ENCODE measurements at places on chromosomes 2 and 18.

DNA sequence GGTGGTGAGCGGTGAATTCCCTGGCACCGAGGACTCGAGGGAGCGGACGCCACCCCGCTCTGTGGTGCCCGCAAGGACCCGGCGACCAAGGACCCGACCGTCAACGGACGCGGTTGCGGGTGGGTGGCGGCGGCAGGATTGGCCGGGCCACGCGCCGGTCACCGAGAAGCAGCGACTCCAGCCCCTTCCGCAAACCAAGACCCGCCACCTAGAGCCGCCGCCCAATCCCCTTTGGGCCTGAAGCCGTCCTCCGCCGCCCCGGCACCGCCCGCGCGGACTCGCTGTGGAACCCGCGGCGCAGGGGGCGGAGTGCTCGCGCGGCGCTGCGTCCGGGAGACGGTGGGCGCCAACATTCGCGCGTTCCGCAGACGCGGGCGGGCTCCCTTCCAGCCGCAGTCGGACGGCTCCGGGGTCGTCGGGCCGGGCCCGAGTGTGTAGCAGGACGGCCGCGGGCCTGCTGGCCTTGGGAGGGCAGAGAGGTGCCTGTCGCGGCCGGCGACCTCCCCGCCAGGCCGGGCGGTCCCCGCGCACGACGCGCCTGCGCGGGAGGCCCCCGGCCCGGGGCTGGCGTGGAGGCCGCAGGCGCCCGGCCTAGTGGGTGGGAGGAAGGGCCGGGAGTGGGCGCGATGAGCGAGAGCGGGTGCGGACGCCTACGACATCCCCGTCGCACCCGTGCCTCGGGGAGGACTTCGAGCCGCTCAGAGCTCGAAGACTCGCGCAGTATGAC lies at the start of the genes FAM228B and PFN4:
Gene FAM228B (plus strand): TSS at position 275 of the 727 bp plus-strand sequence. CDS start 893 bp downstream, outside the sequence.
Gene PFN4 (minus strand): TSS at position 140 of the 727 bp plus-strand sequence. CDS start 799 bp downstream, outside the sequence.
- peak; percentile 77 for DNase-seq

GRCh38 chr18:39421276-39421675 lies 1855.7 kb upstream of the CELF4 start:
- no peak for DNase-seq

GRCh38 chr2:46284260-46284659 lies 12.9 kb upstream of the EPAS1 start:
- DNase-seq = no peak

- peak; percentile 16 for DNase-seq
These were observed 158.3 kb downstream of the ANTXR1 start for GRCh38 chr2:69171116-69171896.

DNA sequence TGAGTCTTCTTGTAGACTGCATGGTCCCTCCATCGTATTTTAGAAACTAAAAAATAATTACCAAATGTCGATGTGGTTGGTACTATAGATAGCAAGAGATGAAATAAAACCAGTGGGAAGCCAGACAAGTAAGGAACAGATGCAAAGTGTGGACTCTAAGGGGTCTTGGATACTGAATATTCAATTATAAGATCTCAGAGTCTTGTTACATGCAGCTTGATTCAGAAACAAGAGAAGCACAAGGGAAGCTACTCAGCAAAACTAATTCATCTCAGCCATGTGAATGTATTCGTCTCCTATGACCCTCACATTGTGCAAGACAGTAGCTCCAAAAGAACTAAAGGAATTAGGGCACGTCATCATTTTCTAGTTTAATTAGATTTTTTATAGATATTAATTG lies 80.9 kb downstream of the CDH20 start:
- no peak for DNase-seq

DNA sequence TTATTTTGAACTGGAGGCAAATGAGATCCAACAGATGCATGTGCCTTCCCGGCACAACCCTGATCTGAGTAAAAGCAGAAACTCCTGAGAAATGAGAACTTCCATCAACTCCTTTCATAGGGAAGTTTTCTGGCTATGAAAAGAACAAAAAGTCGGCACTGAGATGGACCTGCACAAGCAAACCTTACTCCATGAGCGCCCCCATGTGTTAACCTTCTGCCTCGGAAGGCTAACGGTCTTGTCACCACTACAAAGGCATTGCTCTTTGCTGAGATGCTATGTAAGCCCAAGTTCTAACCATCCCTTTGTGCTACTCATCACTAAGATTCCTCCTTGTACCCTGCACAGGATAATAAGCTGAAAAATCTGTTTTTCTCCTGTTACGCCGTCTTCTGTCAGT lies 57.3 kb upstream of the SULT1C3 start:
- DNase-seq = peak; percentile 57

- DNase-seq = no peak
These were observed 459.4 kb upstream of the MC4R start for GRCh38 chr18:60831971-60832370.

DNA sequence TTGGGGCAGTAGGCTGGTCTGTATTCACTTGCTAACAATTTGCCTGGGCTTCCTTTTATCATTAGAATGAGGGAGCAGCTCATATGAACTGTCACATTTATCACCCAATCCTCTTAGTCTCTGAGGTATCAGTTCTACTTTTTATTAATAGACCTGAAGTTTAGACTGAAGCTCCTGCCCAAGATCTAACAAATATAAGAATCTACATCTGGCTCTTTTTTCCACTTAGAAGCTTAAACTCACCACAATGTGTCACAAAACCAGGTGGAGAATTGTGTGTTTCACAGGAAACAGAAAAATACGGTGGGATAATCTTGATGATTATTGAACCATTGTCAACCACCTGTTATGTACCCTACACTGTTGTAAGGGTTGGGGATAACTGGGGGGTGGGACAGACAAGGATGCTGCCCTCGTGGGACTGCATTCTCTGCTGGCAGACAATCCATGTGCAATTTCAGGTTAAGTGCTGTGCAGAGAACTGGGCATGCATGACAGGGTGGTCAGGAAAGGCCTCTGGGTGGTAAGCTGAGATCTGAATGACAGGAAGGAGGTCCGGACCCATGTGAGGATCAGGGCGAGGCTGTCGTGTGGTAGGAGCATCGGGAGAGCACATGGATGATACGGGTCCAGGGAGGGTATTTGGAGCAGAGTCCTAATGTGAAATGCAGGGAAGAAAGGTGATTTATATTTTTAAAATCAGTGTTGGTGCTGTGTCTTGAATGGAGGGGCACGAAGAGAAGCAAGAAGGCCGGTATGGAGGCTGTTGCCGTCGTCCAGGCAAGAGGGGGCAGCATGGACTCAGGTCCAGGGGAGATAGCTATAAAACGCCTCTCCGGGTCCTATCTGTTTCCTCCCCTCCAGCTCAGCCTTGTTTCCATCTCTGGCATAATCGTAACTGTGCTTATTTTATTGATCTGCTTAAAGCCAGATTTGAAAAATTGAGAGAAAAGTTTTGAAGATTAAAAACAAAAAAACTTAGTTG lies 17.6 kb downstream of the MYL12B start:
- no peak for DNase-seq

- no peak for DNase-seq
These were observed 404.6 kb upstream of the CWC22 start for GRCh38 chr2:180411661-180412060.

- DNase-seq = no peak
These were observed 2.4 kb downstream of the FNDC4 start for GRCh38 chr2:27492557-27492956.

GRCh38 chr18:22368021-22368420 lies 49.7 kb downstream of the CTAGE1 start:
- DNase-seq = peak; percentile 38

GRCh38 chr2:39836638-39837037 lies 57.6 kb upstream of the THUMPD2 start:
- DNase-seq = no peak

DNA sequence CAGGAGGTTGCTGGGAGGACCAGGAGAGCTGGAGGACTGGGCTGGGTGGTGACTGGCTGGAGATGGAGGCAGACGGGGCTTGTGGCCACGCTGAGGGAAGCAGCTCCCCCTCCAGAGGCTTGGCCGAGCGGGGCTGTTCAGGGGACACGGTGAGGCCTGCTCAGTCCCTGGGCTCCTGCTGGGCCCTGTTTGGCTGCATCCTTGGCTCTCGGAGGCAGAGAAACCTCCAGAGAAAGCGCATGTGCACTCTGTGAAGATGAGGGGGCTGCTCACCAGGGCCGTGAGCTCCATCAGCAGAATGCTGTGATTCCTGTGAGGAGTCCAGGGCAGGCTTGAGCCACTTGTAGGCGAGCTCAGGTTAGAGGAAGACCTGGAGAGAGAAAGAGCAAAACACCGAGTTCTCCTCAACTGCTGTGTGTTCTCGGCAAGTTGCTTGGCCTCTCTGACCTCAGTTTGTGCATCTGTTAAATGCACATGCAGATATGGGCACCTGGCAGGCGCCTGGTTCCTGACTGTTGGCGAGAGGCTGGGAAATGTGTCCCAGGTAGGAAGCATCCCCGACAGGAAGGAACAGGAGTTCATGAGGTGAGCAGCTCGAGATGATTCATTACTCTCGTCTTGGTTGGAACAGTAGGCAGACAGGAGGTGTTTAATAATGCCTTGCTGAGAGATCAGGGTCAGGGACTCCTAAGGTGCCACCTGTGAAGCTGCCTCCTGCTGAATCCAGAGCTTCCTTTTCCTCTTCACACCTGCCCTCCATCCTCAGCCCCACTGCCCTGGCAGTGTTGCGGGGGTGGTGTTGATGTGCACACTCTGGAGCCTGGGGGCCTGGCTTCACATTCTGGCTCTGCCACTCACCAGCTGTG lies 941 bp downstream of the ZAP70 start:
- DNase-seq = peak; percentile 62

- peak; percentile 59 for DNase-seq
These were observed 593.3 kb upstream of the FANCL start for GRCh38 chr2:58834404-58834803.

GRCh38 chr2:96243843-96244242 lies 22.0 kb downstream of the TMEM127 start:
- no peak for DNase-seq

GRCh38 chr18:5159080-5159479 lies 38.0 kb downstream of the AKAIN1 start:
- DNase-seq = no peak

GRCh38 chr2:224646242-224646846 lies 61.2 kb upstream of the CUL3 start:
- DNase-seq = no peak

GRCh38 chr2:3079466-3079865 lies 298.2 kb downstream of the EIPR1 start:
- no peak for DNase-seq

- peak; percentile 10 for DNase-seq
These were observed 1352.9 kb upstream of the CHAC2 start for GRCh38 chr2:52414561-52415295.

DNA sequence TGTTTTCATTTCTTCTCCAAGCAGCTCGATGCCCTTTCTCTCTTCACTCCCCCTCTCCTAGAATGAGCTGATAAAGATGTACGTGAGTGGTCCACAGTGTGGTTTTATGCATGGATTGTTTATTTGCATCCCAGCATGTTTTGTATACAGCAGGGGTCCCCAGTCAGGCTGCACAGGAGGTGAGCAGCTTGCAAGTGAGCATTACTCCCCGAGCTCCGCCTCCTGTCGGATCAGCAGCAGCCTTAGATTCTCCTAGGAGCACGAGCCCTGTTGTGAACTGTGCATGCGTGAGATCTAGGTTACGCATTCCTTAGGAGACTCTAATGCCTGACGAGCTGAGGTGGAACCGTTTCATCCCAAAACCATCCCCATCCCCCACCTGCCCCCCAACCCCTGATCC lies 262.6 kb downstream of the AGAP1 start:
- DNase-seq = no peak

GRCh38 chr2:238869293-238870124 lies 21.6 kb downstream of the TWIST2 start:
- no peak for DNase-seq

DNA sequence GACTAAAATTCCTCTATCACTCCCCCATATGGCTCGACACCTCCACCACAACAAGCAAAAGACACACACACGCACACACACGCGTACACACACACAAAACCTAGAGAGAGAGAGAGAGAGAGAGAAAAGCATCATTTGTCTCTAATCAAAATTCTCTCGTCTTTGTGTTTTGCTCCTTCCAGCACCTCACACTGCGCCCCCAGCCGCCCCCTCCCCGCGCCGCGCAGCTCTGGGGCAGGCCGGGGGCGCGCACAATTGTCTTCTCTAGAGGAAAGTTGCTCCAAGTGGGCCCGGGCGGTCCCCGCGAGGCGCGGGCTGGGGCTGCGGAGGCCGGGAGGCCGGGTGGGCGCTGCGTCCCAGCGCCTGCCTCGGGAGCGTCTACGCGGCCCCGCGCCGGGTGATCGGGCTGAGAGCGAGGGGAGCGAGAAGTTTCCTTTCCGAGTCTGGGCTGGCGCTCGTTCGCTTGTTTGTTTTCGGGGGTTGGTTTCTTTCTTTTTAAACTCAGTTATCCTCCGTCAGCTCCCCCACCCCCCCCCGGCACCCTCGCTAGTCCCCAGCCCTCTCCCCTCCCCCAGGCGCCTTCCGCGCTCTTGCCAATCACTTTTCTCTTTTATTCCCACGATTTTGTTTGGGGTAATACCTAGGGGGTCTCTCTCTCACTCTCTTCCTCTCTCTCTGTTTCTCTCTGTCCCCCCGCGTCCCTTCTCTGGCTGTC lies 4.1 kb downstream of the ZEB2 start:
- no peak for DNase-seq

DNA sequence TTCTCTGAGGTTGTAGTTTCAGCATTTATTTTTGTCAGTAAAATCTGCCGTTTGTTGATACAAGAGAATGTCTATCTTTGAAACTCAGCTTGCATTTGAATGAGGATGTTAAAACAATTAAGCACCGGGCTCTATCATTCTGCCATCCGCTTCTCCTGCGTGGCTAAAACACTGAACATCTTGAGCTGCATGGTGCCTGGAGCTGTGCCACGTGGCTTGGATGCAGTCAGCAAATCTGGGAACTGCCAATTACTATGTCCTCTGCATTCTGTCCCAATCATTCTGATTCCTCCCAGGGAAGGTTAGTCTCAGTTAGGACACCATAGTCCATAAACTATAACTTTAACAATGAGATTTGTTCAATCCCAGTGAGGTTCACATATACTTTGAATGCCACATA lies 598.4 kb downstream of the FBXO15 start:
- DNase-seq = no peak

Data from epithelial cell of esophagus (primary cell).